ENCODE measurements at places on chromosomes 5 and 9.

DNA sequence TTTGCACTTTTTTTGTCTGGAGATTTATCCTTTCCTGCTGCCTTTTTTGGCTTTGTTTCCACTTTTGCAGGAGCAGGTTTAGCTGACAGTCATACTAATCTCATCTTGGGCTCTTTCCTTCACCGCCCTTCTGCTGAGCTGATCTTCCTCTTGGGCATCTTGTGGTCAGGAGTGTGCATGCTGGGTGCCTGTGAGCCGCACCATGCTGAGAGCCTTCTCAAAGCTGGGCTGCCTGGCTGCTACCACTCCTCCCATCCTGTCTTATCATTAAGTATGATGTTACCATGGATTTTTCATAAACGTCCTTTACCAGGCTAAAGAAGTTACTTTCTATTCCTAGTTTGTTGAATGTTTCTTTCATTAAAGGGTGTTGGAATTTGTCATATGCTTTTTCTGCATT, 49.5 kb upstream of the MCCC2 start:
- no peak for DNase-seq

GRCh38 chr5:177410575-177410974, 1.2 kb upstream of the F12 start:
- no peak for DNase-seq

DNA sequence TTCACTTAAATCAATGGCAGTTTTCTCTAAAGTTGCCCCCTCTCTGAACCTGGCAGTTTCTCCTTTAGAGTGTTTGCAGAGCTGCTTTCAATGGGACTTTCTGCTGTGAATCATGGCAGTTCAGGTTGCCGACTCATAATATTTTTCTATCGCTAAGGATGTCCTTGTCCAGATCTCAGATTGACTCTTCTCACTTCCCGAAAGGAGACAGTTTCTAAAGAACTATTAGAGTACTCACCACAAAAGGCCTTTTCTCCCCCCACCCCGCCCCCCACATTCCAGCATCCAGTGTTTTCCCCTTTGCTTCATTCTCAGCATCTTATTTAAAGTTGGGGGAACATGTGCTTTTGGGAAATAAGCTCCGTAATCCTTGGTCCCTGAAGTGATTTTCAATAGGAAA, 443.5 kb upstream of the KLF4 start:
- peak; percentile 13 for DNase-seq

GRCh38 chr5:125408448-125409233, 662.2 kb upstream of the ZNF608 start:
- peak; percentile 88 for DNase-seq

GRCh38 chr5:60687927-60688720, 11.8 kb downstream of the DEPDC1B start:
- peak; percentile 10 for DNase-seq

DNA sequence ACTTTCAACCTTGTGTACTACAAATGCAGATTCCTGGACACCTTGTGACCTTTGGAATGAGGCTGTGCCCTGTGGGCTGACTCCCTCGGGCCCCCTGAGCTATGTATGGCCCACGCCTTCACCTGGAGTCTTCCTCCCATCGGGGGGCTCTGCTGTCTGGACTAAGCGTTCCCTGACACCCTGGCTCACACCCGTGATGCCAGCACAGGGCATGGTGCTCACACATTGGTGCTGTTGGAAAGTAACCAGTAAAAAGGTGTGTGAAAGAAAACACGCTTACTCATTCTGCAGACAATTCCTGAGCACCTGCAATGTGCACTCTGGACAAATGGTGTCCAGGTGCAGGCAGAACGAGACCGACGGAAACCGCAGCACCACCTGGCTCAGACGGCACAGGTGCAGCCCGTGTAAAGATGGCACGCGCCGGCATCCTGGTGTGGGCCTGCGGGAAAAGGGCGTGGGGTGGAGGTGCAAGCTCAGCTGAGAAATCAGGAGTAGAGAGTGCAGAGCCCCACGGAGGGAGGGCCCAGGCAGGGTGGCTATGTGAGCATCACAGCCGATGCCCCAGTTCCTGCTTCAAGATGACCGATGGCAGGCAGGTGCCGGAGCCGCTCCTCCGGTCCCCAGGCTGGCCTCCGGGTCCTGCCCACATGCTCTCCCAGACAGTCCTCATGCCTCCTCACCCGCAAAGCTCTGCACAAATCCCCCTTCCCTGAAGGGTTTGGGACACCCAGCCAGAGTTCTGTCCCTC, 11.0 kb downstream of the LPCAT1 start:
- no peak for DNase-seq
